ENCODE measurements at places on chromosomes 6 and 20.

- DNase-seq, result no peak
Measured at GRCh38 chr6:107822176-107823046, 1.7 kb downstream of the SCML4 start.

DNA sequence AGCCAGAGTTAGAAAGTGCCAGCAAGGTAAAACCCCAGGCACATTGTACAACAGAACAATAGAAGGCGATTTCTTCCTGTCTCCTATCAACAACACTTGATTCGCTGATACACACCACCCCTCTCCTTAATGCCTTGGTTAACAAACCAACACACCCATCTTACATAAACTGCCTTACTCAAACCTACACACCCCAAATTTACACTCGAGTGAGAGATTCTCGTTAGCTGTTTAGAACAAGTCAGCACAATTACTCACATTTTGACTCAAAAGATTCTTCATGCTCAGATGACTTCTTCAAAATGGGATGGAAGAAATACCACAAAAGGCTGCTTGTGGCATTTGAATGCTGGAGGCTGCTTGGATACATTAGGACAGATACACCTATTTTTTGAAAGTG, 80.0 kb upstream of the FOXQ1 start:
- no peak for DNase-seq

GRCh38 chr6:157609117-157609516, 213.9 kb upstream of the SNX9 start:
- no peak for DNase-seq

GRCh38 chr6:45474376-45474775, 96.6 kb upstream of the SUPT3H start:
- no peak for DNase-seq

DNA sequence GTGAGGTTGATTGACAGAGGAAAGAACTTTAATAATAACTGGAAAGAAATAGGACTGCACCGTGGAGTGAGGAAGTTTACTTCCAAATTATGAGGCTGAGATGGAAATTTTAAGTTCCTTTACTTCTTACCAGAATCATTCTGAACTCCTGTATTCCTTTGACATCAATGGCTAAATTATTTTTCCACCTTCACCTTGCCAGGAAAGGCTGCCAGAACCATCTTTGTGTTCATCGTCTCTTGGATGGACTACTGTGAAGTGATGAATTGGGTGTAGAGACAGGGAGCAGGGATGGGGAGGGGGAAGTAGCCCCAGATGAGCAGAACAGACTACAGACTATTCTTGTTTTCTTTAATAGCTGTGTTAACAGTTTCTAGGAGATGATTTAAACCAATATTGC, 102.1 kb upstream of the CEP162 start:
- DNase-seq, result no peak

GRCh38 chr20:4916971-4917881, 84.1 kb downstream of the SLC23A2 start:
- DNase-seq, result no peak

DNA sequence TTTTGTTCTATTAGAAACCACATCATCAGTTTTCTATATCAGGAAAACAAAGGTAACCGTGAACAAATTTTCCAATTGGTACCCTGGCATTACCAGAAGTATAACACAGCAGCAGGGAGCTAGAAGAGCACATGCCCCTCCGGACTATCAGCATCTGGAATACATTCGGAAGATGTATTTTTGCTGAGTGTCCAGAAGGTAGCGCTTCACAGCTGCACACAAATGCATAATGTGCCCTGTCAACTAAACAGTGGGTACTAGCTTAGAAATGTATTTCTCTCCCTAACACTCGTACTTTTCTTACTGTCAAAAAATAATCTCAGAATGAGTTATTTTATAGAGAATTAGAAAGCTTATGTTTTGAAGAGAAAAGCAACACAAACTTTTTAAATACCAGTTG, 77.6 kb downstream of the HUS1B start:
- DNase-seq, result no peak

DNA sequence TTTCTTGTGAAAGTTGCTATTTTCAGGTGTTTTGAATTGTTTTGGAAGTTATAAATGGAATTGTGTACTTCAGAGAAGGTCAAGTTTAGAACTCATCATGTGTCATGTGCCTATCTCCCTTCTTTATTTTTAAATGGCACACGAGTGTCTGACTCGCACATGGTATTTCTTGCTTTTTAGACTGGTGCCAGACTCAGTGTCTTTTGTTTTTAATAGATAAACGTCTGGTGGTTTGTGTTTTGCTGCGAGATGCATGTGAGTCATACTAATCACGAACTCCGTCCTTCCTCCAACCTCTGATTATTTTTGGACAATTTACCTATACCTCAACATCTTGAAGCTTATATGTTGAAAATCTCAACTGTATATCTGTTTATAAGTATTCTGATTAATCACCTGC, 292.1 kb downstream of the CDKAL1 start:
- no peak for DNase-seq

GRCh38 chr6:105691971-105692370, 289.1 kb upstream of the PREP start:
- DNase-seq, result no peak

- DNase-seq, result no peak
Measured at GRCh38 chr6:110265273-110265672, 85.0 kb downstream of the CDC40 start.

DNA sequence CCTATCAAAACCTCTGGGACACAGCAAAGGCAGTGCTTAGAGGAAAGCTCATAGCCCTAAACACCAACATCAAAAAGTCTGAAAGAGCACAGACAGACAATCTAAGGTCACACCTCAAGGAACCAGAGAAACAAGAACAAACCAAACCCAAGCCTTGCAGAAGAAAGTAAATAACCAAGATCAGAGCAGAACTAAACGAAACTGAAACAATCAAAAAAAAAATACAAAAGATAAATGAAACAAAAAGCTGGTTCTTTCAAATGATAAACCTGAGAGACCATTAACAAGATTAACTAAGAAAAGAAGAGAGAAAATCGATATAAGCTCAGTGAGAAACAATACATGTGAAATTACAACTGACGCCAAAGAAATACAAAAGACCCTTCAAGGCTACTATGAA, 34.8 kb upstream of the RUNX2 start:
- no peak for DNase-seq

- no peak for DNase-seq
Measured at GRCh38 chr6:52077180-52077884, 10.1 kb downstream of the PKHD1 start.

GRCh38 chr20:61976644-61977418, 88.8 kb downstream of the TAF4 start:
- DNase-seq, result no peak

DNA sequence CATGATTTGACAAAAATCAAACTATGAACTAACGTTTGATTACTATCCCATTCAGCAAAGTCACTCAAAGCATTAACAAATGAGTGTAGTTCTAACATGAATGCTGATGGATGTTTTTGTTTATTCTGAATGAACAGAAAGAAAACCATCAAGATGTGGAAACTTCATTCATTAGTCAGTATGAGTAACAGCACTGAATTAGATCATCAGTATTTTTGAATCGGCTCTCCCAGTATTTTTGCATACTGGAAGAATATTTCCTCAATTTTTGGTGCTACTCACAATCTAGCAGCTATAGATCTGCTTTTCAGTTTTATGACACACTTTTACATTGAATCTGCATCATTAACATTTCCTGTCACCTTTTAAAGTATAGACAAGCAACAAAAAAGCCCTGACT, 63.8 kb upstream of the CD83 start:
- DNase-seq, result no peak

GRCh38 chr6:3309391-3310050, 50.8 kb downstream of the PSMG4 start:
- DNase-seq, result no peak

DNA sequence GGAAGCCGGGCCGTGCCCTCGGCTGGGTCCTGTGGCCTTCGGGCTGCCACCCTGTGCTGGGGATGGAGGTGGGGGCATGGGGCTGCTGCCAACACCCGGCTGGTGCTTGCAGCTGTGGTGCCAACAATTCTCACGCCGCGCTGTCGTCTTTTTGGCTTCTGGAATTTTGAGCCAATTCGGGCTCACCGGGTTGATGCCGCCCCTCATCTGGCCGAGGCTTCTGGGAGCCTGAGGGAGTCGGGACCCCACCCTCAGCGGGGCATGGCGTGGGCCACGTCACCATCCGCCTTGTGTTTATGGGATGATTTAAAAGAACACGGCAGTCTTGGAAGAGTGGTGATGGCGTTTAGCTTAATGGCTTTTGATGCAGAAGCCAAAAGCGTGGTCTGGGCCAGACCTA, 8.7 kb upstream of the NPBWR2 start:
- DNase-seq, result no peak

Measured in NCI-H446 treated with DMSO at 0.1 percent for 48 hours (cell line).